Colonic mucosa (tissue), 4 donors: ENCODE measurements at places on chromosomes 6 and 20. TPM values are rescaled to one million over a fixed set of nuclear protein-coding genes. Genes with fewer than 3 reads are reported as not detected.

DNA sequence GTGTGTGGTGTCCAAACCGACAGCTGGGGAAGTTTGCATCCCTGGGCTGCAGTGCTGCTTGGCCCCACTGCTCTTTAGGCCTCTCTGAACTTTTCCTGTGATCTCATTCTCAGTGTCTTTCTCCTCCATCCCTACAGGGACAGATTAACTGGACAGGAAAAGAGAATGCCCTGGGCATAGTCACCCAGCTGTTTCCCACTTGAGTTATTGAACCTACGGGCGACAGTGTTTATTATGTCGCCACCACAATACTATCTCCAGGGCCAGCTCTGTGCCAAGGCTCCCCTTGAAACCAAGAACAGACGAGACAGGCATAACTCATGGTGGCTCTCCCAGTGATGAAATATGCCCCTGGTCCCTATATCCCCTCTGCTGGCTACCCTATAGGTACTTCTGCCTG lies 147.8 kb upstream of the EPHA7 start:
- DNase-seq, result no peak
- H3K27me3 ChIP-seq, result no peaks in the 10 kb centered on the region
- H3K27ac ChIP-seq, result no peak overlapping the region
- no peaks in the 10 kb centered on the region for H3K4me1 ChIP-seq
- no peaks in the 10 kb centered on the region for H3K36me3 ChIP-seq

The DCDC2 gene
- 9.4 TPM for total RNA-seq

GRCh38 chr6:3454273-3455010 lies 2.4 kb downstream of the SLC22A23 start:
- H3K4me1 ChIP-seq, result peaks cover 6% of the 10 kb centered on the region
- no peaks in the 10 kb centered on the region for H3K27me3 ChIP-seq
- H3K27ac ChIP-seq, result no peak overlapping the region
- DNase-seq, result no peak
- H3K4me3 ChIP-seq, result peak overlapping the region; percentile 78

DNA sequence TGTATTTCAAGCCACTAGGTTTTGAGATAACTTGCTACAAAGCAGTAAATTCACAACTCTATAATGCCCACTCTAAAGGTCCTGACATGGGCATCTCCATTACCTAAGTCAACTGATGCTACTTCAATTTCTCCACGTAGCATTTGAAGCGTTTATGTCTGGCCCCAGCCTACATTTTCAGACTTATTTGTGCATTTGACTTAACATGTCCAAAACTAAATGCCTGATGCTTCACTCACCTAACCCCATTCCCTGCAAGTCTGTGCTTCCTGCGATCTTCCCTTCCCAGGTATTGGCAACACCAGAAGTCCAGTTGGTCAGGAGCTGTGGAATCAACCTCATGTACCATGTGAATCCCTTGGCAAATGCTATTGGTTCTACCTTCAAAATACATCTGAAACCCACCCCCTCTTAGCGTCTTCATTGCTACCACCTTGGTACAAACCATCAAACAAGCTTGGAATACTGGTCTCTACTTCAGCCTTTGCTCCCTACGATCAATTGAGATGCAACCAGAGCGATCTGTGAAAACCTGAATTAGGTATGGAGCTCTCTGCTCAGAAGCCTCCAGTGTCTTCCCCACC lies 12.8 kb upstream of the ZNFX1 start:
- no peak overlapping the region for H3K4me3 ChIP-seq
- H3K36me3 ChIP-seq, result peaks cover 23% of the 10 kb centered on the region
- no peak for DNase-seq
- H3K4me1 ChIP-seq, result peaks cover 8% of the 10 kb centered on the region
- no peak overlapping the region for H3K27ac ChIP-seq

DNA sequence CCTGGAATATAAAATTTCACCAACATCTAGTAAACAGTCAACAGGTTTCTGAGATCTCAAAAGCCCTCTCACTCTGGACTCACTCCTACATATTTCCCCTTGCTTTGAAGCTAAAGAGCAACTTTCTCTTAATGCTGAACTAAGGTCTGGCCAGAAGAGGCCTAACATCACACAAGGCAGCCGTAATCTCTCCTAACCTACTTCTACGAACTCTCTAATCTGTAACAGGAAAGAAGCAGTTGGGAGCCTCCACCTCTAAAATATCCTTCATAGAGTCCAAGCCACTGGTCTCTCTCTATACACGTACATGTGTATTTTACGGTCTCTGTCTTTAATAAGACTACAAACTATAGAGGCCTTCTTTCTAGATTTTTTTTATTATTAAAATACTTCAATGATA lies 72.0 kb downstream of the REV3L start:
- H3K27ac ChIP-seq, result peak overlapping the region; percentile 10
- H3K4me3 ChIP-seq, result no peak overlapping the region
- DNase-seq, result no peak
- H3K36me3 ChIP-seq, result no peaks in the 10 kb centered on the region

The SLC25A27 gene
- 7.6 TPM for total RNA-seq

- no peak overlapping the region for H3K27ac ChIP-seq
- H3K36me3 ChIP-seq, result no peaks in the 10 kb centered on the region
- no peak for DNase-seq
- no peak overlapping the region for H3K4me3 ChIP-seq
- H3K27me3 ChIP-seq, result no peaks in the 10 kb centered on the region
These were observed 161.8 kb upstream of the AGPAT4 start for GRCh38 chr6:161435748-161436070.

DNA sequence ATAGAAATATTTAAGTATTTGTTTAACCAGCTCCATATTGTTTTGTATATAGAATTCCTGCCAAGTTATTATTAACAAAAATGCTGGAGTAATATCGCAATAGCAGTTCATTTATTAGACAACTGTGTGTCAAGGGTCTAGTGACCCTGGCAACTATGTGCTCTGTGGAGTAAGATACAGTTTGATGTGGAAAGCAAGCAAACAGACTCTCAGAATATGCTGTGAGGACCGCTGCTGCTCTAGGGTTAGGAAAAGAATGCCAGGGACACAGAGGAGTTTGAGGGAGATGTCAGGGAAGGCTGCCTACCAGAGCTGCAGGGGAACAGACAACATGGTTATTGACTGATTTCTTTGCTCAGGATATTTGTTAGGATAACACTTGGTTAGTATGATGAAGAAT lies 71.2 kb downstream of the HIVEP1 start:
- no peaks in the 10 kb centered on the region for H3K4me1 ChIP-seq
- H3K36me3 ChIP-seq, result no peaks in the 10 kb centered on the region
- no peaks in the 10 kb centered on the region for H3K27me3 ChIP-seq

DNA sequence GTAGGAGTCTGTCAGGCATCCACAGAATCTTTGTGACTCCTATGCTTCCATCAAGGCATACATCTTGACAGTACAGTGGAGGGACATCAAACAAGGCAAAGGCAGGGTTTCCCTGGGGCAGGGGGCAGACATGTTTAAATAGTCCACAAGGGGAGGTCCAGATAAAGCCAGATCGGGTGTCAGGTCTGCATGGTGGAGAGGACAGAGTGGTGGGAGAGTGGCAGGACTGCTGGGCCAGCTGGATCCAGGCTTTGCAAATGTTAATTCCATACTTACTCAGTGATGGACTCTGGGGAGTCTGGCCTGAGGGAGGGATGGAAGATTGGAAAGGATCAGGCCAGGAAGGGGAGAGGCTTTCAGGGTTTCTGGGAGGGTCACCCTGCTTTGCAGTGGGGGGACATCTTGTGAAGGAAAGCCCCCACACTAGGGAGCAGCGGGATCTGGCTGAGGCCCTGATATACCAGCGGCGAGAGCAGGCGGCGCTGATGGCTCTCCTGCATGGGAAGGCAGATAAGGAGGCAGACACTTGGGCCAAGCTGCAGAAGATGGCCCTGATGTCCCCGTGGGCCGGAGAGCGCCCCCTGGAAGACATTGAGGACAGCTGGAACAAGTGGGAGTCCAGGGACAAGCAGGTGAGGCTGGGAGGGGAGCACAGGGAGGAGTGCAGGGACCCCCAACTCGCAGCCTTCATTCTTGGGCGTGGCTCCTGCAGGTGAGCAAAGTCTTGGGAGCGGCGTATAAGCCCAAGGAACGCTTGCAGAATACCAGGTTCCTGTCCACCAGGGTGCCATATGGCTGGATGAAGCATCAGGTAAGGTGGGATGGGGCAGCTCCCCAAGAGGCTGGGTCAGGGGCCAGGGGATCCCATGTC lies 44.6 kb downstream of the SUN5 start:
- no peak for DNase-seq
- no peaks in the 10 kb centered on the region for H3K4me1 ChIP-seq
- H3K36me3 ChIP-seq, result no peaks in the 10 kb centered on the region

The XKR7 gene
- total RNA-seq, result 0.16 TPM

The BPIFA1 gene
- not detected for total RNA-seq

GRCh38 chr20:61891916-61892649 lies 173.6 kb downstream of the TAF4 start:
- no peaks in the 10 kb centered on the region for H3K27me3 ChIP-seq
- DNase-seq, result no peak
- no peak overlapping the region for H3K27ac ChIP-seq
- H3K36me3 ChIP-seq, result no peaks in the 10 kb centered on the region
- no peak overlapping the region for H3K4me3 ChIP-seq

GRCh38 chr6:37622646-37623071 lies 75.0 kb downstream of the MDGA1 start:
- DNase-seq, result no peak
- no peak overlapping the region for H3K4me3 ChIP-seq
- H3K27ac ChIP-seq, result no peak overlapping the region
- peaks cover 7% of the 10 kb centered on the region for H3K4me1 ChIP-seq

The C20orf141 gene
- total RNA-seq, result not detected

GRCh38 chr20:60202046-60202445 lies 243.8 kb downstream of the CDH26 start:
- no peak for DNase-seq
- H3K27ac ChIP-seq, result no peak overlapping the region
- no peak overlapping the region for H3K4me3 ChIP-seq
- no peaks in the 10 kb centered on the region for H3K4me1 ChIP-seq
- H3K36me3 ChIP-seq, result no peaks in the 10 kb centered on the region

The HLA-F gene
- 201 TPM for total RNA-seq
